ENCODE measurements at places on chromosomes 16 and 17. TPM values are rescaled to one million over a fixed set of nuclear protein-coding genes. Genes with fewer than 3 reads are reported as not detected.

GRCh38 chr16:14310519-14310991 lies 239.4 kb downstream of the MRTFB start:
- DNase-seq = peak; percentile 50

DNA sequence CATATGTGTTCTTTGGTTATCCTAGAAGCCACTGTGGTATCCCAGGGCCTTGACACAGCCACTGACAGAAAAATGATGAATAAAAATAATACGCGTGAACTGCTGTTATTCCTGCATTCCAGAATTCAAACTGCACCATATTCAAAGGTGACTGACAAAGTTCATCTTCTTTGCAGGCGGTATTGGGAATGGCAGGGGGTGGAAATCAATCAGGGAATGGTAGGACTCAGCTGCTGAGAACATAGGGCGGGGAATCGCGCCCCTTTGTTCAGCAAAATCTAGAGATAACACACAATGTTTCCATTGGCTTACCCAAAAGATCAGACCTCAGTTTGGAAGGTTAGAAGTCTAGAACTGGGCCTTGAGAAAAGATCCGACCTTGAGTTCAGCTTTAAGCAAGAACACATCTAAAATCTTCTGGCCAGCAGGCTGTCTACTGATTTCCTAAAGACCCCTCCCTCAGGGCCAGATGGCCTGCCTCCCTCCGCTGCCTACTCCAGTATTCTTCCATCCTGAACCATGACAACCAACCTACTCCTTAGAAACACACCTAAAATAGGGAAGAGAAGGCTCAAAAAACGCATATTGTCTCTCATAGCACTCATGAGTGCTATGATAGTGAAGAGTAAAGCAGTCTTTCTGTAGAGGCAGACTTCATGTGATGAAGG lies 34.1 kb downstream of the CDK5R1 start:
- no peak for DNase-seq

DNA sequence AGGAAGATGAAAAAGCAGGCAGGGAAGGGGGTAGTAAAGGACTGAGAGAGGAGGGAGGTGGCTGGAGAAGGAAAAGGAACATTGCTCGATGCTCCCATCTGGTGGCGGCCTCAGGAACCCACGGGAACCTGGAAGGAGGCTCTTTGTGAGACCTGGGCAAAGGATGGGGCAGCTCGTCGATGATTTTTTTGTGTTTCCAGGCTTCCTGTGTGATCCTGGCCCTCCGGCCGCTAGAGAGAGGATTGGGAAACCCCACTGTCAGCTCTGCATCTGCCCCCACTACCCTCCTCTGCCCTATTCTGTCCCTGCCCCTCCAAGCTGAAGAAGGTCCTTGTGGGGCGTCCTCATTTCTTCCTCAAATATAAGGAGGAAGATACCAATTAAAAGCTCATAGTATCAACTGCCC lies 6.6 kb downstream of the WFIKKN2 start:
- peak; percentile 58 for DNase-seq

DNA sequence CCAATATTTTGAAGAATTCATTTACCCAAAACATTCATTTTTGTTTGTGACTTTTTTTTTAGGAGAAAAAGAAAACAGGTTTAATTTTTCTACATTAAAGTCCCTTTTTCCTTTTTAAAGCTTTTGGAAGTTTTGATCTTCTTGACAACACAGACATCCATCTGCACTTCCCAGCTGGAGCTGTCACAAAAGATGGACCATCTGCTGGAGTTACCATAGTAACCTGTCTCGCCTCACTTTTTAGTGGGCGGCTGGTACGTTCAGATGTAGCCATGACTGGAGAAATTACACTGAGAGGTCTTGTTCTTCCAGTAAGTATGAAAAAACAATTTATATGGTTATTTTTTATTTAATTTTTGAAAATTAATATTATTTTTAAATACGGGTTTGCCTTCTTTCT lies 37.2 kb downstream of the SIAH1 start:
- DNase-seq = no peak

- no peak for DNase-seq
Observed at GRCh38 chr17:56824503-56824902, 9.2 kb downstream of the C17orf67 start.

GRCh38 chr16:52748741-52749140 lies 201.8 kb upstream of the TOX3 start:
- DNase-seq = no peak

DNA sequence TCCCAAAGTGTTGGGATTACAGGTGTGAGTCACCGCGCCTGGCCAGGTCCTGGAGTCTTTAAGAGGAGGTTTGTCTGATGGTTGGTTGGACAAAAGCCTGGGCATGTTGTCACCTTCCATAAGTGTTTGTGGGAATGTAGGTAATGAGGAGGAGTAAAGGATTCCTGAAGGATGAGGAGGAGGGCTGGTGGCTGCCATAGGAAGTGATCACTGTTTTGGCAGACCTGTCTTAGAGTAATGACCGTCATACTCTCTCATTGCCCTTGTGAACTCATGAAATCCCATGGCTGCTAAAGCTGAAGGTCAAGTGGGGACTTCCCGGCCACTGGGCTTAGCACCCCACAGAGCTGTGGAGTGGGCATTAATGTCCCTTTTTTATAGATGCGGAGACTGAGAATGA lies 40.5 kb downstream of the TENT4B start:
- peak; percentile 16 for DNase-seq

DNA sequence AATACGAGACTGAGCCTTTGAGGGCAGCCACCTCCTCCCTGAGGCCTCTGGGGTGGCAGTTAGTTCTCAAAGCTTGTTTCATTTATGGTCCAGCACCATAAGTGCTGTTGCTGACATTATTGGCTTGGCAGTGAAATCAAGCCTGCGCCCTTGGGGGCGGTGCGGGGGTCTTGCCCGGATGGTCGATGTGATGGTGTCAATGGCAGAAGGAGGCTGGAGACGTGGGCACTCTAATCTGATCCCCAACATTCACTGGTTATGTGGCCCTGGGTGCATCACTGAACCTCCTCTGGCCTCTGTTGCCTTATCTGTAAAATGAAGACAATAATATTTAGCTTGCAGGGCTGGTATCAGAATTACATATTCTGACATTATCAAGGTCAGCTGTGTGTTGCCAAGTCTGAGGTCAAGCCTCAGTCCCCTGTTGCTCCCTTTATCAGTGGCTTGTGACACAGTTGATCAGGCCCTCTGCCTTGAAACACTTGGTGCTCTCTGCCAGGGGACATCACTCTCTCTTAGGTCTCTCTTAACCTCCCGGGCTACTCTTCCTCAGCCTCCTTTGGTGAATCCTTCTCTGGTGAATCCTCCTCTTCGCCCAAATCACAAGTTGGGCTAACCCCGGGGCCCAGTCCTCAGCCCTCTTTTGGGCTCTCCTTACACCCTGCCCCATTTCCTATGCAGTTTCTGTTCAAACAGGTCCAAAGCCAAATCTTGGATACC lies 11.8 kb upstream of the TMEM220 start:
- DNase-seq = no peak

DNA sequence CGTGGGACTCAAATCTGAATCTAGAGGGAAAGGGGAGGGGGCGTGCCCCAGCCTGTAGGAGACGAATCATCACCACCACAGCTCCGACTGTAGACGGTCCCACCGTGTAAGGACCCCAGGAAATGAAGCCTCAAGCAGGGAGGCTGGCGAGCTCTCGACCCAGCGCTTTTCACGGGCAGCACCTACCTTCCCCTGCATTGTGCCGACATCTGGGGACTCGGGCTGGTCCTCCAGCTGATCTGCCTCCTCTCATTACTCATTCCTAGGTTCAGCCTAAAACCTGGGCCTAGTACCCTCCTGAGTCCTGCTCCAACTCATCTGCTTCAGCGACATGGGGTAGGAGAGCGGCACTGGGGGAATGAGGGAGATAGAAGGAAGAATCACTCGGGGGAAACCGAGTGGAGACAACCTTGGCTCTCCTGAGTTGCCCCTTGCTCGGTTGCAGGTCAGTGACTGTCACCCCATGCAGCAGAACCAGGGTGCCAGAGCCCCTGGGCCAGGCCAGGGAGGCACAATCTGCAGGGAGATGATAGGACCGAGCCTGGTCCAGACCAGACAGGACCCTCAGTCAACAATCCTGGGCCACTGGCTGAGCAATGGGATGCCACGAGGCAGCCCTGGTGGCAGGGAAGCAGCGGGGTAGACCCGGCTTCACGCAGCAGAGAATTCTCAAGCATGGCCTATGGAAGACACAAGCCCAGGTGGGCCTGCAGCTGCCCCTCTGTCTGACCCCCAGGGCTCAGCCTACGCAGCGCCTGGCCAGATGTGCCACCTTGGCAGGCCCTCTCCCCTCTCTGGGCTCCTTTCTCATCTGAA lies 833 bp upstream of the BCAR1 start:
- no peak for DNase-seq

DNA sequence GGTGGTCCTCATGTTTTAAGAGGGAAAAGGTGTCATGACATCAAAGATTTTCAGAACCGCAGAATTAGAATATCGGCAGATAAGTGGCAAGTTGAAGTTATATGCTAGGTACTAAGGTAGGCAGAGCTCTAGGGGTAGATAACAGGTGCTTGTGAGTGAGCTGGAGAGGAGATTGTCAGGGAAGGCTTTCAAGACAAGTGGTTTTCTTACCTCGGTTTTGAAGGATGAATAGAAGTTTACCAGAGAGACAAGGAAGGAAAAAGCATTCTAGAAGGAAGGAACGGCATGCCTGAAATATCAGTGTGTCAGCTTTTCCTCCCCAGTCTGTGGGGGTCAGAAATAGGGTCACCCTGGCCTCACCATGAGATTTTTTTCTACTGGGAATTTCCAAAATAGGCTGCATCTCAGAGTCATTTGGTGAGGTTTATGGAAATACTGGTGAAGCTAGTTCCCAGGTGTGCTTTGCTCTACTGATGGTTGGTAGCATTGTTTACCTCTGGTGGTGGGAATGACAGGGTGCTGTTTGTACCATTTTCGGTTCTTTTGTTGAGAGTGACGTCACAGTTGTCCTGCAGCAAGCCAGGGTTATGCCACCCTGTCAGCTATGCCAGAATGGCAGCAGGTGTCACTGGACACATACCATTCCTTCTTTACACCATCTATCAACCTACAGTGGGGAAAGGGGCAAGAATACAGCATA lies 112.5 kb downstream of the MSI2 start:
- DNase-seq = no peak

DNA sequence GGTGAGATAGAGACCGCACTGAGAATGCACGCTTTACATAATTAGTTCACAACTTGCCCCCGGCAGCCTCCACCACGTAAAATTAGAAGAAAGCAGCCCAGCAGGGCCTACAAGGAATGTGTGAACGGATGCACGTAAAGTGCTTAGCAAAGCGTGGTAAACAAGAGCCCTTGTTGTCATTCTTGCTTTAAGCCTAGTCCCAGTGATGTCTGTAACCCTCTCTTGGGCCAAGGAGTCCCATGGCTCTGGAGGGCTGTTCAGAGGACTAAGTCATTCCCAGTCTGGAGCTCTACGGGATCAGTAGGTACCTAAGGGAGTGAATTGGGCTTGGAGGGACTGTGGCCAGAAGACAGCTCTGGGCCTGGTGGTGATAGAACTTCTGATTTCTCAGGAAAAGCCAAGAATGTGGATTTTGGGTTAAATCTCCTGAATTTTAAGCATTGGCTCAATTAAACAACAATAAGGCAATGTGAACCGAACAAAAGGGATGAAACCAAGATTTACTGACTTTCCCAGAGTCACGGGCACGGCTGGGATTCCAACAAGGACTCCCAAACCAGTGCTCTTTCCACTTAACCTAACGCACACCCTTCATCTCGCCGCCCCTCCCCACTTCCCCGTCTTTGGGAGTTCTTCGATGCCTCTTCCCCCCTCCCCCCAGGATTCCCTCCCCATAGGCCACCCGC lies 775 bp upstream of the CHP2 start:
- no peak for DNase-seq

GRCh38 chr16:70250748-70251628 lies 752 bp downstream of the EXOSC6 start:
- DNase-seq = peak; percentile 35

GRCh38 chr17:38345743-38346142 lies 2.0 kb upstream of the GPR179 start:
- DNase-seq = no peak

- DNase-seq = no peak
Observed at GRCh38 chr16:24257958-24258357, 1.8 kb downstream of the CACNG3 start.

DNA sequence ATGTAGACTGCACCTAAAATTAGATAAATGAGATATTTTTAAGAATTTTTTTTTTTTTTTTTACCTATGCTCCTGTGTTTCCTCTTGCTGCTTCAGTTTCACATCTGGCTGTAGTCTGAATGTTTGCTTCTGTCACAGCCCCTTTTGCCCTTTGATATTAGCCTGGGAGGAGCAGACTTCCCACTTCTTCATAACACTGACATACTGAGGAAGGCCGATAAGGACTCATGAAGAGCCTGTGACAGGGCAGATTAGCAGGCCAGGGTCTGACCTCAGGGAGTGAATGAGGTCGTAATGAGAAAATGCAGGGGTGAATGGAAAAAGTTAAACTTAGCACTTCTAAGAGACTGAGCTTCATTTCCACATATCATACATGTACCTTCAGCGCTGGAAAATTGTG lies at the start of gene SLFN14:
Gene SLFN14 (minus strand): TSS at position 117 of the 400 bp plus-strand sequence. CDS start 2,757 bp downstream, outside the sequence.
- DNase-seq = no peak

GRCh38 chr16:54846766-54847165 lies 83.9 kb upstream of the IRX5 start:
- DNase-seq = no peak

DNA sequence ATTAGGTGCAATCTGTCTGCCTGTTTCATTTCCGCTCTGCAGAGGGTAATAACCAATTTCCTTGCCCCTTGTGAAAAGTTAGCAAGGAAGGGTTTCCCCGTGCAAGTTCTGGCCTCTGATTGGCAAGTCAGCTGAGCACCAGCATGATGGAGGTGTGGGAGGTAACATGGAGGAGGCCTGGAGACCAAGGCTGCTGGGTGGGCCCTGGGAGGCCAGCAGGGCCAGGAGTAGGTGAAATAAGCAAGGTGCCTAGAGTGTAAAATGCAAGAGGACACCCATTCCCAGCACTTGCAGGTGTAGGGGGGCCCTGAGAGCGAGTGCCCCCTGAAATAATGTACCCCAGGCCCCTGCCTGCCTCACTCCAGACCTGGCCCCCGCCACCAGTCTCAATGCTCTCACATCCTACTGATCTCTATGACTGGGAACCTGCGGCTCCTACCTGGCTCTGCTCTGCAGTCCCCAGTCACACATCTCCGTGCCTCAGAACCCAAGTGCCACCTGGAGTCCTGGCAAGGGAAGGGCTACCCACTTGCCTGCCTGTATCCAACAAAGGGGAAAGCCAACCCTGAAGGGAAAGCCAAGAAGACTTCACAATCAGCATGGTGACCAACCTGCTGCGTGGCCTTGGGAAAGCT lies 116.2 kb downstream of the C16orf78 start:
- DNase-seq = no peak

DLX4 gene
- not detected for total RNA-seq

CEP295NL gene
- 0.72 TPM for total RNA-seq

TBC1D3G gene
- not detected for total RNA-seq

FBXW10B gene
- total RNA-seq = 0.28 TPM

TMEM11 gene
- 19.9 TPM for total RNA-seq

CRISPLD2 gene
- total RNA-seq = 35.0 TPM

CSH2 gene
- not detected for total RNA-seq

ADAP2 gene
- total RNA-seq = 1.1 TPM

CD300A gene
- not detected for total RNA-seq

TAF15 gene
- total RNA-seq = 46.8 TPM

KRTAP4-9 gene
- not detected for total RNA-seq

CYB5B gene
- 102 TPM for total RNA-seq

UBFD1 gene
- 48.9 TPM for total RNA-seq

CIBAR2 gene
- 0.18 TPM for total RNA-seq

CDH3 gene
- not detected for total RNA-seq

CDRT15L2 gene
- total RNA-seq = not detected

CCL16 gene
- not detected for total RNA-seq
